ENCODE measurements at places on chromosomes 16 and 17. TPM values are rescaled to one million over a fixed set of nuclear protein-coding genes. Genes with fewer than 3 reads are reported as not detected.

TM4SF5 gene
- not detected for total RNA-seq

CRHR1 gene
- not detected for total RNA-seq

CRYBA1 gene
- total RNA-seq: not detected

MYH11 gene
- not detected for total RNA-seq

C16orf96 gene
- not detected for total RNA-seq

OTOP3 gene
- total RNA-seq: not detected

IGF2BP1 gene
- 0.17 TPM for total RNA-seq

TMIGD1 gene
- total RNA-seq: not detected

SALL1 gene
- total RNA-seq: not detected

NOXO1 gene
- total RNA-seq: 0.09 TPM

NT5M gene
- 1.7 TPM for total RNA-seq

SYNGR3 gene
- total RNA-seq: 1.2 TPM

LGALS9B gene
- total RNA-seq: not detected

AATF gene
- total RNA-seq: 19.3 TPM

PRR11 gene
- total RNA-seq: 2.8 TPM

FOXN1 gene
- not detected for total RNA-seq

SCGB1C2 gene
- total RNA-seq: not detected

LDHD gene
- total RNA-seq: 0.65 TPM

CA5A gene
- not detected for total RNA-seq

FN3K gene
- 3.8 TPM for total RNA-seq

WFIKKN1 gene
- total RNA-seq: under 0.01 TPM

MEAK7 gene
- total RNA-seq: 12.0 TPM

CDRT15L2 gene
- total RNA-seq: not detected

MYH8 gene
- not detected for total RNA-seq

SLC22A31 gene
- total RNA-seq: 0.22 TPM

PRAC2 gene
- not detected for total RNA-seq

SPEM1 gene
- not detected for total RNA-seq

CHST5 gene
- under 0.01 TPM for total RNA-seq

NCOR1 gene
- 95.4 TPM for total RNA-seq

TUBG1 gene
- 11.5 TPM for total RNA-seq

TCAP gene
- 0.65 TPM for total RNA-seq

C1QTNF8 gene
- total RNA-seq: not detected

CD300H gene
- total RNA-seq: not detected

DCAF7 gene
- 29.9 TPM for total RNA-seq

GEMIN4 gene
- total RNA-seq: 8.9 TPM

CDH3 gene
- total RNA-seq: not detected

BPTF gene
- total RNA-seq: 26.1 TPM

PIMREG gene
- total RNA-seq: 4.0 TPM

Data from dermis lymphatic vessel endothelial cell (primary cell).